Mammary epithelial cell (primary cell): ENCODE measurements at places on chromosomes 4 and X. TPM values are rescaled to one million over a fixed set of nuclear protein-coding genes. Genes with fewer than 3 reads are reported as not detected.

GRCh38 chr4:125951261-125951887 lies 636.6 kb downstream of the FAT4 start:
- no peak for DNase-seq

The PAGE1 gene
- not detected in 2 replicates for total RNA-seq

DNA sequence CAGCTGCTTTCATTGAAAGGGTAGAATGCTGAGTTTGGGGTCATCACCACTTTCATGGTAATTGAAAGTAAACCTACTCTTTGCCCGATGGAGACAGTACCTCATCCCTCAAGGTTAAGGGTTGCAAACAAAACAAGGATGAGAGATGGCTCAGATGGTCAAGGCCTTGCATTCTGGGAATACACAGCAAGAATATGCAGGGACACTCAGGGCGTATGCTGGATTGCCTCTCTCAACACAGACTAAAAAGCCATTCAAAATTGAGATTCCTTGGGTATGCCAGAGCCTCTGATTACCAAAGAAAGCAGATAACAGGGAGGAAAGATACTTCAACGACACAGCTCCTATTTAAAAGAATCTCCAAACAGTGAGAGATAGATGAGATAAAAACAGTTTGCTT lies 310.4 kb downstream of the ARAP2 start:
- no peak for DNase-seq

DNA sequence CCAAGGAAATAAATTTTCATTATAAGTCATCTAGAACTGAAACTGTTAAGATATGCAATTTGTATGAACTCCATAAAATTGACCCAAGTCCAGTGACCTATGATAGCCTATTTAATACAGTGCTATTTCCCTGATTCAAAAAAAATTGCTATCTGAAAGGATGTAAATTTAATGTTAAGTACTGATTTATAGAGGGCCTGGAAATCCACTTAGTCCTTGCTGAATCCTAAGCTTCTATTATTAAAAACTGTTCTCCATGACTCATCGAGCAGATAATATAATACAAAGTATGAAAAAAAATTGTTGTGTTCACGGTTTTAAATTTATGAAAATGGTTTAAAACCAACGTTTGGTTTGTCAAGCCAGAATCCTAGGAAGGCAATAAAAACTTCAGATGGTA lies 704.8 kb upstream of the AADAT start:
- DNase-seq = no peak

DNA sequence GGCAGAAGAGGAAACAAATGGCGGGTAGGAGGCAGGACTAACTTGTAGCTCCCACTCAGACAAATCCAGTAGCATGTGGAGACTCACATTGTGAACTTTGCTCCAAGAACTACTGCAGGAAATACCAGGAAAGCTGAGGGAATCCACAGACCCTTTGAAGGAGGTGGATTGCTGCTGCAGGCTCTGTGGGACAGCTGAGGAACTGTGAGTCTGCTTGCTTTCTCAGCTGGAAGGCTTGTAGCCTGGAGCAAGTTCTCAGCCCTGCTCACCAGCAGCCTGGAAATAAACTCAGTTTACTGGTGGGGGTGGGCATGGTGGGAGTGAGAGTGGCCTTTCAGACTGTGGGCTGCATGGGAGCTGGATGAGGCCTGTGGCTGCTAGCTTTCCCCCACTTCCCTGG lies 16.0 kb downstream of the RTL3 start:
- no peak for DNase-seq

DNA sequence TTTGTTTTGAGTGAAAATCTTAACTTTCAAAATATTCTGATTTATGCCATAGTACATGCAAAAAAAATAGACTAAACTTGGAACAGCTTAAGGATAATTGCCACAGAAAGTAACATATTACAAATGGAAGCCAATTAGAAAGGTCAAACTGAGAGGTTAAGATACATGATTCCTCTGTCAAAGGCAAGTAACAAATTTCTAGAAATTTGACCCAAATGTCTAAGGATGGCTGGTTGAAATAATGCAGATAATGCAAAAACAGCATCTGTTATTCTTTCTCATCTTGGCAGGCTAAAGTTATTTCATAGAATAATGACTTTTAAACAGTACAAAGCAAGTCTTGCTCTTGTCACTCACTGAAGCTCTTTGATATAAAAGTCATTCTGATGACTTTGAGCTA lies 10.5 kb downstream of the FGF5 start:
- no peak for DNase-seq

DNA sequence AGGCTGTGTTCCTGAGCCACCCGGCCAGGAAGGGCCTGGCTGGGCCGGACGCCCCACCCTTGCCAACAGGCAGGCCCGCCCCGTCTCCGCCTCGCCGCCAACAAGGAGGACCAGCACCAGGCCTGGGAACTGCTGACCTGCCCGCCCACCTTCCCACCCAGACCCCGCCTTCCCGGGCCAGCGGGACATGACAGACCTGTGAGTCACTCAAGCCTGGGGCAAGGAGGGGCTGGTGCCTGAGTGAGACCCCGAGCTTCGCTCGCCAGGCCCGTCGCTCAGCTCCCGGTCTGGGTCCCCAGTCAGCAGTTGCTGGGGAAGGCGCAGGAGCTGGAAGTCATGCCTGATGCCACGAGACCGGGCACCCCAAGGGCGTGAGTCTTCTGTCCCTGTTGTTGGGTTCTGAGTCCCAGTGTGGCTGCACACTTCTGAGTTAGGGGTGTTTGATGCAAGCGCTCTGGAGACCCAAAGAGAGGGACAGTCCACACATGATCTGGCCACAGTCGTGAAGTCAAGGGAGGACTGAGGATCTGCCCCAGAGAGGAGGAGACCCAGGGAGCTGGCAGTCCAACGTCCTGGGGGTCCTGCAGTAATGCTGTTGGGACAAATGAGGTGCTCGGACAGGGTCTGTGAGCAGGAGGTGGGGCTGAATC lies at the start of gene DNASE1L1:
Gene DNASE1L1, minus strand, starts transcription at position 33 of the 650 bp plus-strand sequence. CDS start 3,686 bp downstream, outside the sequence.
- peak; percentile 55 for DNase-seq

DNA sequence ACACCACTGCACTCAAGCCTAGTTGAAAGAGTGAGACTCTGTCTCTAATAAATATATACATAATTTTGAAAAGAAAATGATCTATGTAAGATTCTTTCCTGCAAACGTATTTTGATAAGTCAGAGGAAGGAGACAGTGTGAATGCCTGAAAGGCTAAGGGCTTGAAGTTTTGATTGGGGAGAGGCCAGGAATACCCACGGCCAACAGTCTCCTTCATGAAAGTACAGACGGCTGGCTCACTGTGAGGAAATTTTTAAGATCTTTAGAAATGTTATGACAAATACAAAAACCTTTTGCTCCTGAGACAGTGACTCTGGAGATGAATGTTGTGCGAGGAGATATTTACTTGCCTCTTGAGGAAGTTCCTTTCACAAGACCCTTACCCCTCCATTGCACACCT lies 111.4 kb upstream of the KLHL13 start:
- no peak for DNase-seq

The MAMLD1 gene
- total RNA-seq = 1.1 and 3.2 TPM in 2 replicates
